ENCODE measurements at places on chromosomes 3 and 15. TPM values are rescaled to one million over a fixed set of nuclear protein-coding genes. Genes with fewer than 3 reads are reported as not detected.

LRRIQ4 gene
- not detected for total RNA-seq

LIPC gene
- total RNA-seq = not detected

IMPG2 gene
- 0.76 TPM for total RNA-seq

MESP2 gene
- not detected for total RNA-seq

NR1D2 gene
- total RNA-seq = 14.6 TPM

B3GALNT1 gene
- 13.7 TPM for total RNA-seq

TLR9 gene
- not detected for total RNA-seq

ZDHHC23 gene
- 1.9 TPM for total RNA-seq

LRRC2 gene
- 0.39 TPM for total RNA-seq

PRKCI gene
- 23.9 TPM for total RNA-seq

ROPN1 gene
- not detected for total RNA-seq

TM4SF18 gene
- 142 TPM for total RNA-seq

VILL gene
- total RNA-seq = 6.9 TPM

PTH1R gene
- 0.46 TPM for total RNA-seq

NPAP1 gene
- not detected for total RNA-seq

ALG1L2 gene
- not detected for total RNA-seq

CNBP gene
- 197 TPM for total RNA-seq

RFC4 gene
- 33.7 TPM for total RNA-seq

GYG1 gene
- 58.5 TPM for total RNA-seq

TMEM108 gene
- total RNA-seq = 0.42 TPM

PIERCE2 gene
- total RNA-seq = 2.3 TPM

MAN2C1 gene
- total RNA-seq = 248 TPM

PRICKLE2 gene
- 7.1 TPM for total RNA-seq

PLAAT1 gene
- total RNA-seq = 0.58 TPM

MUSTN1 gene
- total RNA-seq = 2.2 TPM

PIGB gene
- 14.1 TPM for total RNA-seq

CFAP92 gene
- total RNA-seq = 0.62 TPM

RGMA gene
- total RNA-seq = not detected

MORF4L1 gene
- total RNA-seq = 417 TPM

DUOXA2 gene
- total RNA-seq = not detected

Measured in endothelial cell of umbilical vein (primary cell).